ENCODE measurements at places on chromosomes 1 and 21.

GRCh38 chr1:239976130-239976968 is 115.3 kb upstream of the FMN2 start:
- peak; percentile 44 for DNase-seq

- no peak for DNase-seq
Observed at GRCh38 chr1:18924221-18924691, 21.9 kb upstream of the ALDH4A1 start.

- DNase-seq = peak; percentile 41
Observed at GRCh38 chr1:240027059-240027462, 64.6 kb upstream of the FMN2 start.

- DNase-seq = no peak
Observed at GRCh38 chr1:25187077-25187476, 45.2 kb downstream of the SYF2 start.

DNA sequence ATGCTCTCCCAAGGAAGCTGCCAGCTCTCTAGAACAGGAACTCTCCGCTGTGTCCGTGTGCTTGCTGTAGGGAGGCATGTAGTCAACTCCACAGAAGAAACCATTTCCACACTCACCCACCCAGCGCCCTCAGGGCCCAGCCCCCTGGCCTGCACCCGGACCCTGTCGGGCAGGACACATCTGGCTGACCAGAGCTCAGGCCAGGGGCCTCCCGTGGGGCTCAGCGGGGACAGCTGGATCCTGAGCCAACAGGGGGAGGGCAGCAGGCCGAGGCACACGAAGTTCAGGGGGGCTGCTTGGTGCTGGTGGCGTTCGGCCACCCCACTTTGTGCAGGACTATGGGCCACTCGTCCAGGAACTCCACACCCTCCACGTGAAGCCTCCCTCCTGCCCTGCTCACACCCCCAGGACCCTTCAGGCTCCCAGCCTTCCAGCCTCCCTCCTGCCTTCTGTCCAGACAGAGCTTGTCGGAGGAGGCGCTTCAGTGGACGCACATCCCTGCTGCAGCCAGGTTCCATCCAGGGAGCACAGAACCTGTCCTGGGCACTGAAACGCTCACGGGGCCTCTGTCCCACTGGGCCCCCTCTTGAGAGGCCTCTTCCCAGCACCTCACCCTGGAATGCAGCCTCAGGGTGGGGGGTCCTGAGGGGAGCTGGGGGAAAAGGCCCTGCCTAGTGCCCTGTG is 15.0 kb upstream of the FAAP20 start:
- no peak for DNase-seq

- no peak for DNase-seq
Observed at GRCh38 chr1:237012361-237012760, 8.1 kb upstream of the MT1HL1 start.

- no peak for DNase-seq
Observed at GRCh38 chr21:15686506-15686905, 43.3 kb upstream of the USP25 start.

GRCh38 chr1:228862542-228863505 is 127.5 kb downstream of the RHOU start:
- no peak for DNase-seq

DNA sequence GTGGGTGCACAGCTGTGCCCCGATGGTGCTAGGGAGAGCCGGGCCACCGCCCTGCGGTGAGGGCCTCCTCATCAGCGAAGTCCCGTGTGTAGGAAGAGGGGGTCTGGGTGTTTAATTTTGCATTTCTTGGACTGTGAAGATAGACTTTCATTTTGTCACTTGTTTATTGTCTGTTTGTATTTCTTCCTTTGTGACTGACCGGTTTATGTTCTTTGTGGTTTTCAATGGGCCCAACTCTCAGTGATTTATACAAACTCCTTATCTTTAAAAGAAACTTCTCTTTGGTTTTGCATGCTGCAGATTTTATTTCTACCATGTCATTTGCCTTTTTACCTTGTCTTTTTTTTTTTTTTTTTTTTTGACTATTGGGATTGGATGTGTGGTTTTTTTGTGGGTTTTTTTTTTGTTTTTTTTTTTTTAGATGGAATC is 65.1 kb downstream of the COL18A1 start:
- DNase-seq = no peak

DNA sequence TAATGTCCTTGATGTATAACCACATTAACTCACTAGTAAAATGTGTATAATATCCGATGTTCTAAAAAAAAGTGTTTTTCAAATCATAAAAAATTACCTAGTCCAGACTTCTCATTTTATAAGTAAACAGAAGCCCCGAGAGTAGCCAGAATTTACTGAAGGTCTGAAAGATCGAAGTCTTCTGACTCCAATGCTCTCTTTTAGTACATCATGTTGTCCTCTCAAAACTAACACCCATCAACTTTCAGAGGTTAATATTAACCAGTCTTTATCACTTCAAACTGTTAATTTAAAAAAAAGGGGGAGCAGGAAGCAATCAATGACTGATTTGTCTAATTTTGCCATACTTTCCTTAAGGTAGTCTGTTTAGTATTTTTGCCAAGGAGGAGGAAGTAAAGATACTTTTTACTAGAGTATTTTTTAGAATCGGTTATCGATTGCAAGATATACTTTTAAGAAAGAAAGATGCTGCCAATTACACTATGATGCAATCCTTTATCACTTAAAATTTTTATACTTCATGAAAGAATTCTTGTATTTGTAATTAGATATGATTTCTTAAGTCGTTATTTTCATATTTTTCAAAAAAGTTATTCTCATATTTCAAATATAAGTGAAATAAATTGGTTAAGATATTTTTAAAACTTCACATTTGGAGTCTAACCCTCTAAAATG is 25.5 kb downstream of the CCDC18 start:
- DNase-seq = no peak

GRCh38 chr1:33512226-33513011 is 40.0 kb downstream of the ZSCAN20 start:
- no peak for DNase-seq

All from SW480 (cell line).